ENCODE measurements at places on chromosomes 13 and 19.

DNA sequence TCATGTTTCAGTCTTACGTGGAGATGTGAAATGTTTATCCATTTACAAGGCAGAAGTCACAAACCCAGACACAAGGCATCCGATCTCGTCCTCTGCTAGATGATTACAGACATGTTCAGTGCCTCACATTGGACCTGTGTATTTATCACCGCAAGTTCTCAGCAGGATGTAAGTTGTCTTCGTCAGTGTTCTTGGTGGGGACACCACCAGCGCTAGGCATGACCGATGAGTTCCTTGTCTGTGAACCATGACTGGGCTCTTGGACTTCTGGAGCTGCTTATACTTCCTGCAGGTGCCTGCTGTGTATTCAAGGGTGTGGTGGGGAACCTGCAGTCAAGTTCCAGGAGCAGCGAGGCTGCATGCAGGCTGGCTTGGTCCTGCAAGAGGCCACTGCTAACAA is 105.4 kb downstream of the URI1 start:
- DNase-seq = no peak

- no peak for DNase-seq
Measured at GRCh38 chr13:95508996-95509395, 43.5 kb upstream of the CLDN10 start.

DNA sequence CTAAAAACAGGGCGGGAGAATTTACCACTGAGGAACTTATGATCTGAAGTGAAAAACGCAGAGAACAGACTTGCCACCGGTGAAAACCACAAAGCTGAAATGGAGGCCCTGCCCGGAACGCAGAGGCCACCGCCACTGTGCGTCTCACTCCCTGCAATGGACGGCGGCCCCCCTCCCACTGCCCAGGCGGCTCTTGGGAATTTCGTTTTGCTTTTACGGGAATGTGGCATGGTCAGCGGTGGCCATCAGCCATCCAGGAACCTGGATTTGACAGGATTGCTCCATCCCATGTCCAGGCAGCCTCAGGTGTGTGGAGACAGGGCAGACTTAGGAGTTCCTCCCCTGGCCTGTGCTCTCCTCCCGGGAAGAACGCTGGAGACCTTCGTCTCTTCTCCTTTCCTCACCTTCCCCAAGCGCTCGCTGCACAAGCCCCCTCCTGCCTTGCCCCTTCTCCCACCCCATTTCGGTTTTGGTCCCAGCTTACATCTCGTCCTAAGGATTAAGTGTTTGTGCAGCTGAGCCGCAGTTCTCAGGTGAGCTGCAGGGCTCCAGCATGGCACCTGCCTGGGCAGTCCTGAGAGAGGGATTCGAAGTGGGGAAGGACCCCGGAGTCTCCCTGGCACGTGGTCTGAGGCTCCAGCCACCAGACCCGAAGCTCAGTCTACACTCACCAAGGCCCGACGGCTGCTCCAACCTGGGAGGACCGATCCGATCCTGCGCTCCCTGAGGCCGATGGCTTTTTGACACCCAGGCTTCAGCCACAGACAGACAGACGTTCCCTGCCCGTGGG is 49.9 kb downstream of the MCF2L start:
- no peak for DNase-seq

DNA sequence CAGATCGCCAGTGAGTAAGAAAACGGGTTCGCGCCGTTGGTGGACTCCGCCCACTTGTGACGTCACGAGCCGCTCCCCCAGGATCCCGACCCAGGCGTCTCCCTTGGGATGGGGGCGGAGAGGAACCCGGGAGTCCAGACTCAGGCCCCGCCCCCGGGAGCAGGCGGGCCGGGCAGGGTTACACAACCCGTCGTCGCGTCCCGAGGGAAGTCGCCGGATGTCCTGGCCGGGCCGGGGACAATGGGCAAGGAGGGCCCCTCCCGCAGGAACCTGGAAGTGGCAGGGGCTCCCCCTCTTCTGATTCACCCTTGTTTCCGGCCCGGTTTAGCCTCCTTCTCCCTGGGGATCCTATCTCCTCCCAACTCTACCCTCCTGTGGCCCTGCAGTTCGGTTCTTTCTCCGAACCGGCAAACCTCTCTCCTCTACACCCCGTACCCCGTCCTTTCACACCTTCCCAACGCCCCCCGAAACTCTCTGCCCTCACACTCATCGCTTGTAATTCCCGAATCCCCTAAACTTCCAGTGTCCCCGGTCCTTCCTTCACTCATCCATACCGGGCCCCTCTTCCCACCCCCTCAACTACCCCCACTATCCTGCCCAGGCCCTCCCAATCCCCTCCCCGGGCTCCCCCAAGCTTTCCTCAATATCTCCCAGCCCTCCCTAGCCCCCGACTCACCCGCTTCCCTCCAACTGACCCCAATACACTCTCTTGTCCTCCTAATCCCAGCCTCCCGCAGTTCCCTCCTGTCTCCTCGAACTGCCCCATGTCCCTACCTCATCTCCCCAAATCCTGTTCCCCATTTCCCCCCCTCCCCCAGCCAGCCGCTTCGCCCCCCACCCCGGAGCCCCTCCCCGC is 20.0 kb upstream of the ERCC1 start:
- no peak for DNase-seq

- DNase-seq = peak; percentile 40
Measured at GRCh38 chr19:45117167-45117594, 24.2 kb downstream of the PPP1R37 start.

DNA sequence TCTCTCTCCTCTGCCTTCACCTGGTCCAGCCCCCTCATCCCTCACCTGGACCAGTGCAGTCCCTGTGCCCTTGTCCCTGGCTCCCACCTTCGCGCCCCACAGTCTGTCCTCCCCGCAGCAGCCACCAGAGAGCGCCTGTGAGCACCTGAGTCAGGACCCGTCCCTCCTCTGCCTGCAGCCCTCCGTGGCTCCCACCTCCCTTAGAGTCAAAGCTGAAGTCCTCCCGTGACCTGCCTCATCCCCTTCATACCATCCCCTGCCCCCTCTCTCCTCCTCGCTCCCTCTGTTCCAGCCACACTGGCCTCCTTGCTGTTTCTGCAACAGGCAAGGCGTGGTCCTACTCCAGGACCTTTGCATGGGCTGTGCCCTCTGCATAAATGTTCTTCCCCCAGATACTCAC is 10.3 kb downstream of the CELF5 start:
- DNase-seq = no peak

DNA sequence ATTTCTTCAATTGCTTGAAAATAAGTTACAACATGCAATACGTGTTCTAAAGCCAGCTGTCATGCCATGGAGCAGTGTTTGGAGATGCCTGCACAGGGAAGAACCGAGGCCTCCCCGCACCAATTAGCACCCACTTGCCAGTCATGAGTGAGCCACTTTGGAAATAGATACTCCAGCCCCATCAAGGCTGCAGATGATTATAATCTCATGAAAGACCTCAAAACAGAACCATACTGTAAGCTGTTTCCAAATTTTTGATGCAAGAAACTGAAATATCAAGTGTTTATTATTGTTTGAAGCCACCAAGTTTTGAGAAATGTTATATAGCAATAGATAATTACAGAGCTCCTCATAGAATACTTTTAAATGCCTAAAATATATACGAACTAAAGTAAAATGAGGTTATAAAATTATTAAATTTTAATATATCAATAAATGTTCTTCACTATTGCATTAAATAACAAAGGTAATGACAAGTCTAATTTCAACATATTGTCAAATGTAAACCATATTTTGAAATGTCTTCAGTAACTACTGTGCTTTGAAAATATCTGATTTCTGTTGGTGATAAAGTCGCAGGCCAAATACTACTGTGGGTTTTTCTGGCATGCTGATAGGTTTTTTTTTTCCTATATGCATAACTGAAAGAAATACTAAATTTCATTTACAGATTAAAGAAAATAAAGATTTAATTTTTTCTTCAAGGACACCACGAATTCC is 43.0 kb downstream of the DIAPH3 start:
- no peak for DNase-seq

DNA sequence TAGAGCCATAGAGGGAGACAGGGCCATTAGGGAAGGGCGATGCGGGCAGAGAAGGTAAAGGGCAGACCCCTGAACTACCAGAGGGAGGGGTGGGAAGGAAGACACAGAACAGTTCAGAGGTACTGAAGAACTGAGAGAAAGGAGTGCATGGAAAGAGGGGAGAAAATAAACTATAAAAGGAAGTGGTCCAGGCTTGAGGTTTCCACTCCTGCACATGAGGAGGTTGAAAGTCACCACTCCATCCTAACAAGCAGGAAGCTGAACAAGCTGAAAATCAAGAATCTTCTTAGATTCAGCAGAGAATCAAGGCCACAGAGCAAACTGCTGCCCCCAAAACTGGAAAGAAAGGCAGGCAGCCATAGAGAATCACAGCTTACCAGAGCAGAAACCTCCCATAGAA is 45.1 kb downstream of the MIPEP start:
- DNase-seq = no peak

GRCh38 chr19:35177377-35178274 is 23.1 kb downstream of the FXYD5 start:
- no peak for DNase-seq

DNA sequence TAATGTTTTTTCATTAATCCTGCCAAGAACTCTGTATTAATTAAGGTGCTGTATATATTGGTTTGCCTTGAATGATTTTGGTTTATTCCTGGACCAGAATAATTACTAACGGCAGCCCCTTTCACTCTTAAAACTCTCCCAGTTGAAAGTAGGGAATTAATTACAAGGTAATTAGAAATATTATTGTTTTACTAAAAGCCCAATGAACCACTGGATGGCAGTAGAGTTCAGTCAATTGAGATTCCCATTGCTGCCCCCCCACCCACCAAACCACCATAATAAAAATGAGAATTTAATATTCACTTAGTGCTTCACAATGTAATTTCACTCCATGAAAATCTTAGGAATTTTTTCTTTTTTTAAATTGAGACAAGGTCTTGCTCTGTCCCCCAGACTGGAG is 13.7 kb downstream of the WBP4 start:
- peak; percentile 16 for DNase-seq

GRCh38 chr13:75829830-75830229 is 193.7 kb downstream of the LMO7 start:
- DNase-seq = no peak

DNA sequence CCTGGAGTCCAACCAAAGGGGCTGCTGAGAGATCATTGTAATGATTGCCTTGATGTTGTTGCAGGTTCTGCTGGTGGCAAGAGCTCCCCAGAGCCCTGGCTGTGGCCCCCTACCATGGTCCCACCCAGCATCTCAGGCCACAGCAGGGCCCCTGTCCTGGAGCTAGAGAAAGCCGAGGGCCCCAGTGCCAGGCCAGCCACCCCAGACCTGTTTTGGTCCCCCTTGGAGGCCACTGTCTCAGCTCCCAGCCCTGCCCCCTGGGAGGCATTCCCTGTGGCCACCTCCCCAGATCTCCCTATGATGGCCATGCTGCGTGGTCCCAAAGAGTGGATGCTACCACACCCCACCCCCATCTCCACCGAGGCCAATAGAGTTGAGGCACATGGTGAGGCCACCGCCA is 15.5 kb downstream of the NCAN start:
- DNase-seq = no peak

DNA sequence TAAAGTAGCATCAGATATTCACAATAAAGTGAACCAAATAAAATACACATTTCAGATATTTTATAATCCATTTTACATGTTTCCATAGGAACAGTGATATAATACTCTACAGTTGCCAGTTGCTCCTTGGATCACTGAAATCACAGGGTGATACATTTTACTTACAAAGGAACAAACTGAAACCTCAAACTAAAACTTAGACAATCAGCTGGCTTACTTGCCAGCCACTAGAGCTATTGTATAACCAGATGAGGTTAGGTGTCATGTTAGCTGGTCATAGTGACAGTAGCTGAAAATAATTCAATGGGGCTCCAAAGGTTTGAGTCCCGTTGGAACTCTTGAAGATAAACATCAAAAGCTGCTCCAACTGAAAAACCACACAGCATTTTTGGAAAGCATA is 274.6 kb downstream of the ITGBL1 start:
- DNase-seq = no peak

- no peak for DNase-seq
Measured at GRCh38 chr13:29569253-29570050, 26.0 kb downstream of the SLC7A1 start.

- DNase-seq = no peak
Measured at GRCh38 chr13:113759525-113760137, 605 bp downstream of the TMEM255B start.

- no peak for DNase-seq
Measured at GRCh38 chr19:32817569-32818476, 51.7 kb downstream of the SLC7A9 start.

DNA sequence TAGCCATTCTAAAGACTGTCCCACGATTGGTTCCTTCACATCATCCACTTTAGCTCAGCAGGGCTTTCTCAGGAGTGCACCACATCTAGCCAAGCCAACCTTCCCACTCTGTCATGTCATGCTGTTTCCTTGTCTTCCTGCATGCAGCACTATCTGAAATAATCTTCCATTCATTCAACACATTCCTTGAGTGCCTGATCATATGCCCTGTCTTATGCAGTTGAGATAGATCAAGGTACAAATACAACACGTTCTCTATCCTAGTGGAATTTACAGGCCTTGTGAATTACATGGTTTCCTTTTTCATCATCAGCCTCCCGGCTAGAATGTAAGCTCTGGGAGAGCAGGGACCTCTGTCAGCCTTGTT is 6.8 kb upstream of the MRPS31 start:
- no peak for DNase-seq

DNA sequence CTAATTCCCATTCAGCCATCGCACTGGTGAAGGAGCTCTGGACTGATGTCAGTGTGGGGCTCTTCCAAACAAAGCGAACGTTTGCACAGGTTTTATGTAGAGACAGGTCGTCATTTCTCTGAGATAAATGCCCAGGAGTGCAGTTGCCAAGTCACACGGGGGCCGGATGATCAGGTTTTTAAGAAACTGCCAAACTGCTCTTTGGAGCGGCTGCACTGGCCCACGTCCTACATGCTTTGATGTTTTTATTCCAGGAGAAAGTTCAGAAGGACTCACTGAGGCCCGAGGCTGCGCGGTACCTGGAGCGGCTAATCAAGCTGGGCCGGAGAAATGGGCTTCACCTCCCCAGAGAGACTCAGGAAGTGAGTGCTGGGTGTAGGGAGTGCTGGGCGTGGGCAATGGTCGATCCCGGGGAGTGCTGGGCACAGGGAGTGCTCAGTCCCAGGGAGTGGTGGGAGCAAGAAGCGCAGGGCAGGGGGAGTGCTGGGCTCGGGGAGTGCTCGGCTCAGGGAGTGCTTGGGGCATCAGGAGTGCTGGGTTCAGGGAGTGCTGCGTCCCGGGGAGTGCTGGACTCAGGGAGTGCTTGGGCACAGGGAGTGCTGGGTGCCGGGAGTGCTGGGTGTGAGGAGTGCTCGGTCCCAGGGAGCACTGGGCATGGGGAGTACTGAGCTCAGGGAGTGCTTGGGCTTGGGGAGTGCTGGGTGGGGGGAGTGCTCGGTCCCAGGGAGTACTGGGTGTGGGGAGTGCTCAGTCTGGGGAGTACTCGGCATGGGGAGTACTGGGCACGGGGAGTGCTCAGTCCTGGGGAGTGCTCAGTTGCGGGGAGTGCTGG is 10.7 kb downstream of the THOP1 start:
- DNase-seq = no peak

All from stimulated activated CD4-positive, alpha-beta T cell treated with anti-CD3 and anti-CD28 coated beads, Interleukin-1b, Interleukin-23, amount 100 ng/mL, for 24 hours (primary cell).